ENCODE measurements at places on chromosomes 12 and 14.

DNA sequence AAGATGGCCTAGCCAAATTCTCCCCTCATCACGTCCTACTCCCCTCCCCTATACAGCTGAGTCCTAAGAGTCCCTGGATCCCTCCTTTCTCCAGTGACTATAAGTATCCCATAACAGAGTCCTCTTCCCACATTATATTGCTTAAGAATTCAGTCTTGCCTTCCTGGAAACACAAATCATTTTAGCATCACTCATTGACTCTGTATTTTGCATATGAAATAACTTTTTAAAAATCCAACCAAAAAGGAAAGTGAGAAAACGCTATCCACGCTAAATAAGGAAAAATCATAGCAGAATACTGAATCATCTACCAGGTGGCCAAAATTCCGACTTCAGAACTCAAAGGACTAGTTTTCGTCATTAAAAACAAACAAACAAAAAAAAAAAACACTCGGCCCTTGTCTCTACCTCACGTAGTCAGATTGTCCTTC is 130.2 kb downstream of the GCH1 start:
- no peak for DNase-seq

DNA sequence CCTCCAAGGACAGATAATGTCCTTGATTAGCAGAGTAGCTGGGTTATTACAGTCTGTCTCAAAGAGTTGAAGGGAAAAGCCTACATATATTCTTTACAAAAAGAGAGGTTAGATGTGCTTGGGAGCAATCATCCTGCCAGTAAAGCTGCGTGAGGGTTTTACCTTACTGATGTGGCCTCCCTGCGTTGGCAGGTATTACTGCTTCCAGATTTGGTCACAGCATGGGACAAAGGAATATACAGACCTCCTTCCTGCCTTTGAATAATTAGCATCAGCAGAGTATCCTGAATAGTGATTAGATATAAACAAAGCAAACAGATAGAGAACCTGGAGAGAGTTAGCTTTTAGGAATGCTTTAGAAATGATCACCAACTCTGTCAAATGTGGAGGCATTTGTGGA is 69.6 kb downstream of the TMTC2 start:
- DNase-seq: no peak

DNA sequence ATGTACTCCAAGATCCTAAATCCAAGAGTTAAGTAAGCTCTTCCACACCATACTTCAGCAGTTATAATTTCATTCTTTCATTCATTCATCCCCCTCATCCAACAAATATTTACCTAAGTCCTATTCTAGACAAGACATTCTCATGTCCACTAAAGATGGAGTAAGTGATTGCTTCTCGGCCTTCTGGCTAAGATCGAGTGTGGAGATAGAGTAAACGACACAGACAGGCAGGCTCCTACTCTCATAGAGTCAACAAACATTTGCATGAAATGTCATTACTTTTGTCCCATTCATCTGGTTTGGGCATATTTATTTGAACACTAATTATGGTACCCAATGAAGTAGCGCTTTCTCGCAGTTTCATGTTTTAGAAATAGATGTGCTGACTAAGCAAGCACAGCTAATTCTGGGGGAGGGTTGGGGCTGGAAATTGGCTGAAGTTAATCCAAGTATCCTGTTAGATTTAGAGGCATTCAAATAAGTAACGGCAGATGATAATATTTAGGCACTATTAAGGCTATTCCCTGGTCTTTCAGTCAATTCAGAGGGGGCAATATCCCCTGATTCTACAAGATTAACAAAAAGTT is 176.5 kb downstream of the CEP128 start:
- no peak for DNase-seq

GRCh38 chr14:74401504-74402241 is 24.3 kb downstream of the SYNDIG1L start:
- peak; percentile 76 for DNase-seq

- no peak for DNase-seq
Observed at GRCh38 chr12:119461636-119462214, 127.2 kb downstream of the CCDC60 start.

Data from stimulated activated effector memory CD8-positive, alpha-beta T cell treated with anti-CD3 and anti-CD28 coated beads, Interleukin-12 subunit alpha, Interleukin-12 subunit beta, amount 100 ng/mL, for 72 hours (primary cell).